ENCODE measurements at places on chromosomes 5 and 9. TPM values are rescaled to one million over a fixed set of nuclear protein-coding genes. Genes with fewer than 3 reads are reported as not detected.
A peak's percentile ranks its signal among the peaks of the same experiment; 100 is the strongest.

RNF224 gene
- 0.08 TPM for polyA plus RNA-seq

GRIN3A gene
- not detected for polyA plus RNA-seq

SLC4A9 gene
- 0.02 TPM for polyA plus RNA-seq

AJM1 gene
- polyA plus RNA-seq, result 2.6 TPM

GRM6 gene
- not detected for polyA plus RNA-seq

ORM2 gene
- not detected for polyA plus RNA-seq

BTNL3 gene
- not detected for polyA plus RNA-seq

TMEM174 gene
- not detected for polyA plus RNA-seq

PCDHAC2 gene
- 0.76 TPM for polyA plus RNA-seq

DNA sequence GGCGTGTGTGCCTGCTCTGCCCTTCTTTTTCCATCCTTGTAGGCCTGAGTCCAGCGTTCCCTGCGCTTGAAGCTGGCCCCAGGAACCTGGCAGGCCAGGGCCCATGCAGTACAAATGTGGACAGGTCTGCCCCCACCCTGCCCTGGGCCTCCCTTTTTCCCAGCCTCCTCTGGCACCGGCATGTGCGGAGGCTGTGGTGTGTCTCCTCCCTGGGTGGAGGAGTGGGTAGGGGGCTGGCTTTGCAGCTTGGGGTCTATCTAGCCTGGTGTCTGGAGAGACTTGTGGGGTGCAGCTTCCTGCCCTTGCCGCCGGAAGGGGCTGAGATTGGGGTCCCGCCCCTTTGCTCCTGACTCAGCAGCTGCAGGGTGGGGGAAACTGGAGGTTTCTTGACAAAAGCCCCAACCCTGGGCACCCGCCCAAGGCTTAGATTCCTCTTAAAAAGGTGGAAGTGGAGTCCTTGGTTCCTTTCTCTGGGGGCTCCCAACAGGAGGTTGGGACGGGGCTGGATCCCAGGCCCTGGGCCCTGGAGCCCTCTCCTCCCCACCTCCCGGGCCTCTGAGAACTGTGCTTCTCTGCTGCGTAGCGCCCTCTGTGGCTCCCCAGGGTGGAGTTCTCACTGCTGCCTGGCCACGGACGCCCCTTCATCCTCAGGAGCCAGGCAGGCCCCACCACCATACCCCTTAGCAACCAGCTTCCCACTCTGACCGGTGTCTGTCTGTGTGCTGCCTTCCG, 18.0 kb downstream of the RXRA start:
- no peak for DNase-seq

DNA sequence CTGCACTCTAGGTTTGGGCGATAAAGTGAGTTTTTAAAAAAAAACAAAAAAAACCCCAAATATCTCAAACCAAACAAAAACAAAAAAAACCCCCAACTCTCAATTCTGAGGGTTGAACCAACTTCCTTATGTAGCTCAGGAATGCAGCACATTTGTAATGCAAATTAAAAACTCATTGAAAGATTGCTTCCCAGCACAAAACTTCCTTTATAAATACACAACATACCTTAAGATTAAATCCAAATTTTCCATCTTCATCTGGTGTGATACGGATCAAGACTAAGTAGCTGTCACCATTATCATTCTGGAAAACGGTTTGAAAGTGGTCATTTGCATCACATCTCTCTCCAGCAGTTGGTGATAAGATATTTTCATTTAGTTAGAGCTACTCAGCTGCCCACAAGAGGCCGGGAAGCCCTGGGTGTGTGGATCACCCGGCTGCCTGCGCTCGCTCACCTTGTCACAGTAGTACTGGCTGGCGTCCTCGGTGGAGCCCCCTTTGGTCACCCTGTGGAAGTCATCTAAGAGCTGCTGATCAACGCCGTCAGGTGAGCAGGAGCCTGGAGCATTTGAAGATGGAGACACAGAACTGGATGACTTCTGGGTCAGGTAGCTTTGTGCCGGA, 88.2 kb downstream of the PTPN3 start:
- DNase-seq, result peak; percentile 27

DNA sequence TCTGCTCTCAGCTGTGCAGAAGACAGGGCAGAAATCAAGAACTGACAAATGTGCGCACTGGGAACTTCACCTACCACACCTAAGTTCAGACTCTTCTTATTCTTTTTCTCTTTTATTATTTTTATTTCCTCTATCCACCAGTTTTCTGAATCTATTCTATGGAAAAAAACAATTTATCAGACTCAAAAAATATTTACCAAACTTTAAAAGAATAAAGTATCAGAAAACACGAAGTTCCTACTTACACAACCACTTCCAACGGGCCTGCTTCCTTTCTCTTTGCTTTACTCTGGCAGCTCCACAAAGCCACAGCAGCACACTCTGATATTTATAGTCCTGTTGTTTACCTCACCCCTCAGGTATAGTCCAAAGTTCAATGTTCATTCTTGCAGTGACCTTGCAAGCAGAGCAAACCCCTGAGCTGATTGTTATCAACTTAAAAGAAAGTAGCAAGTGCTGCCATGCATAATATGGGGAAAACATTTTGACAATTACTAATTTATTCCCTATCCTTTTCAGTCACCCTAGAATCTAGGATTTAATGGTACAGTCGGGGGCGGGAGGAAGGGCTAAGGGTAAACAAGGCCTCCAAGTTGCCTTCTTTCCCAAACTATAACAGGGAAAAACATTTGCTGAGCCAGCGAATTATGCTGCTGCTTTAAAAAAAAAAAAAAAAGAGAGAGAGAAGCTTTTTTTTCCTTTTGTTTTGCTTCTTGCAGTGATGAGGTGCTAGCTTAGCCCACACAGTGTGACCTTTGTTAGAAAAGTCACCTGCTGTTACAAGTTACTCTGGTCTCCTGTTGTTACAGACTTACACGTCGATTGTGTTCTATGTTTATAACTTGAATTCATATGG, at the start of gene SELENOP:
Gene SELENOP, minus strand, starts transcription at position 302 of the 856 bp plus-strand sequence. CDS start 3,539 bp downstream, outside the sequence.
- DNase-seq, result no peak

DNA sequence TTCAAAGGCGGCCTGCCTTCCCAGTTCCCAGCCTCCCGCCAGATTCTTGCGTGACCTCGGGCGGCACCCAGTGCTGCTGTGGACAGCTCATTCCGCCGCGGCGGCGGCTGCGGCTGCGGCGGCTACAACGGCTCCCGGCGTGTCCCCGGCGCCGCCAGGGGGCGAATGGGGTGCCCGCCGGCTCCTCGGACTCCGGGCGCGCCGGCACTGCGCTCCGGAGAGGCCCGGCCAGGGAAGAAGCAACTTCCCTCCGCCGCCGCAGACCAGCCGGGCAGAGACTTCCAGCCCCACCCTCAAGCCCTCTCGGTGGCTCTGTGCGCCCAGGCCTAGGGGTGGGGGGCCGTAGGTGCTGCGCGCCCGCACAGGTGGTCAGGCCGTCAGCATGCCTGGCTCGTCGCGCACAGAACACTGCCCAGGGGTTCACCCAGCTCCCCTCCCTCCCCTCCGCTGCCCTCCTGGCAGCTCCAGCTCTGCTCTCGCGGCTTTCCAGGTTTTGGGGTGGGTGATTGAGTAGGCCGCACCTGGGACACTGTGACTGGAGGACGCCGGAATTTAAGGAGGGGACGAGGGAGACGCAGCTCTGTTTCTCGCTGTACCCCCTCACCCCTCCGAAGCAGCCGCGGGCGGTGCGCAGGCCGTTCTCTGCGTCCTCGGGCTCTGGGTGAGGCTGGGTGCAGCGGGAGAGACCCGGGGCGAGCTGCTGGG, 20.2 kb downstream of the IGIP start:
- DNase-seq, result peak; percentile 90
